ENCODE measurements at places on chromosomes 13 and 19. TPM values are rescaled to one million over a fixed set of nuclear protein-coding genes. Genes with fewer than 3 reads are reported as not detected.

DNA sequence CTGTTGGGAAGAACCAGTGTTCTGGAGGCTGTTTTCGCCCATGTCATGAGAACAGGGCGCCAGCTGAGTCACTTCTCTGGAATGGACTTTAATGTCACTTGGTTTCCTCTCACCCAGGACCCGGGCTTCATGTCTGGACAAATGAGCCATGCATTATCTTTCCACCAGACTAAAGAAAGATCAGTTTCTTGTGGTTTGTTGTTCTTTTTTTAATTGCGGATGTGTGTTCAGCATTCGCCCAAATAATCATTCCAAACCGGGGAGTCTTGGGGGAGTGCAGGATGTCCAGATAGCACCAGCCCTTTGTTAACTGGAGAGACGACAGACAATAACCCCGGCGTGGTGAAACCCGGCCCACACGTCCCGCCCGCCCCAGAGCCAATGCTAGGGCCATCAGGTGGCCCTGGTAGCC lies 102.5 kb downstream of the COL4A2 start:
- no peak for DNase-seq

DNA sequence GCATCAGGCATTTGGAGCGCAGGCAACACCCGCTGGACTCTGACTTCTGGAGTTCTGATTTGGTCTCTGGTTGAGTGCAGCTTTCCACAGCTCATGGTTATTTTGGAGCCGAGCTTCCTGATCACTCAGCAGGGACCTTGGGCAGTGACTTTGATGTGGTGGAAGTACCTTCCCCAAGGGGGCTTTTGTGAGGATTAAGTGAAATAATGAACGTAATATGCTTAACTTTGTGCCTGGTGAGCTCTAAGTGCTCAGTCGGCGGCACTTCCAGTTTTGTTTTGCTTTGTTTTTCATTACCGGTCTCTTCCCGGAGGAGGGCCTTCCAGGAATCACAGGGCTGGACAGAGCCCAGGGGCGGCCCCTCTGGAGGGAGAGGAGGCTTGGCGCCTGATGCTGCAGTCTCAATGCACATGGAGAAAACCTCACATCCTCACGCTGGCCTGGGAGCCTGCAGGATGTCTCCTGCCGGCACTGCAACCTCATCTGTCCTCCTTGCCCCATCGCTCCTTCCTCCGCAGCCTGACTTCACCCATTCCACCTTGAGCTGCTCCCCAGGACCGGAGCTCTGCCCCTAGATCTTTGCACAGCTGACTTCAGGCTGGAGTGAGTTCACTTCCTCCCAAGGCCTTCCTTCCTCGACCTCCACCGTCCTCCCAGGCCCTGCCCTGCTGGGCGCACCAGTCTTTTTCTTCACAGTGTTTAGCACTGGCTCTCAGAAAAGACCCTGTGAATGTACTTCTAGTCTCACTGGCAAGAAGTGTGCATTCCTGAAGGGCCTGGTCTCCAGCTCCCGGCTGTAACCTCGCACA lies 1.5 kb downstream of the PLEKHF1 start:
- DNase-seq = peak; percentile 47

GRCh38 chr19:44512326-44513298 lies 12.3 kb upstream of the ZNF180 start:
- DNase-seq = no peak

The NALCN gene
- total RNA-seq = 1.6 TPM

The HIPK4 gene
- not detected for total RNA-seq

The CACNG7 gene
- not detected for total RNA-seq

The IGFL1 gene
- total RNA-seq = not detected

Data from body of pancreas (tissue), 4 donors.